Osteocyte (in vitro differentiated cells): ENCODE measurements at places on chromosomes 4 and X. TPM values are rescaled to one million over a fixed set of nuclear protein-coding genes. Genes with fewer than 3 reads are reported as not detected.

DNA sequence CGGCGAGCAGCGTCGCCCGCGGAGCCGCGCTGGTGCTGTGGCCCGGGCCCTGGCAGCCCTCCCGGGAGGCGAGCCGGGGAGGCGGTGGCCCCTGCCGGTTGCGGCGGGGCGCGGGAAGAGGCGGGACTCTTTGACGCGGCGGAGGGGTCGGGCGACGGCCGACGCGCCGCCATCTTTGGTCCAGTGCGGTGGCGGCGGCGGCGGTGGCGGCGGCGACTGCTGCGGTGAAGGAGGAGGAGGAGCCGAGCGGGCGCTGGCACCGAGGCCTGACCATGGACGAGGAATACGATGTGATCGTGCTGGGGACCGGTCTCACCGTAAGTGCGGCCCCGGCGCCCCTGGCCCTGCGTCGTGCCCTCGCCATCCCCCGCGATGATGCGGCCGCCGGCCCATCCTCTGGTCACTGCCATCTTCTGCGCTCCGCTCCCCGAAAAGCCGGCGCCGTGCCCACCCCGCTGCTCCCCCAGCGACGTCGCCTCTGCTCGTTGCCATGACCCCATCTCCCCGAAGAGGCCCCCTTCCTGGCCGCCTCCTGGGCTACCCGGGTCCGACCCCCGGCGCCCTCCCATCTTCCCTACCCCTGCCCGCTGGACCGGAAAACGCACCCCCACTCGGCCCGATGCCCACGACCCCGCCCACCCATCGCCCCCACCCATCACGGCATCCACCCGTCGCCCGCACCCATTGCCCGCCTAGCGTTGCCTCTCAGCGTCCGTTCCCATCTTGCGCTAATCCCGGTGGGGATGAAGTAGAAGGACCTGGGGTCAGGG is at the start of gene GDI1:
TSS of gene GDI1 (plus strand) at position 172 of the 770 bp plus-strand sequence. CDS start at position 273, 101 bp downstream.
- H3K27ac ChIP-seq, result peak within 1 kb of the TSS; percentile 81
- H3K4me3 ChIP-seq, result peak within 1 kb of the TSS; percentile 84
- peaks cover 8% of the 10 kb centered on the region for H3K4me1 ChIP-seq
- no peaks in the 10 kb centered on the region for H3K27me3 ChIP-seq
- peak; percentile 86 for DNase-seq

GRCh38 chrX:16870862-16871815 is 977 bp upstream of the RBBP7 start:
- H3K27me3 ChIP-seq, result peaks cover 17% of the 10 kb centered on the region
- peak overlapping the region; percentile 87 for H3K27ac ChIP-seq
- H3K4me3 ChIP-seq, result peak overlapping the region; percentile 78
- DNase-seq, result peak; percentile 85
- no peaks in the 10 kb centered on the region for H3K36me3 ChIP-seq

GRCh38 chr4:137602436-137602835 is 70.1 kb upstream of the PCDH18 start:
- DNase-seq, result no peak
- peaks cover 2% of the 10 kb centered on the region for H3K36me3 ChIP-seq
- peaks cover 31% of the 10 kb centered on the region for H3K4me1 ChIP-seq
- H3K27me3 ChIP-seq, result no peaks in the 10 kb centered on the region
- H3K27ac ChIP-seq, result no peak overlapping the region

POF1B gene
- total RNA-seq, result not detected in 2 replicates
